Stimulated activated CD8-positive, alpha-beta memory T cell treated with anti-CD3 and anti-CD28 coated beads, Interleukin-2, amount 100 ng/mL, for 1 hour (primary cell): ENCODE measurements at places on chromosomes 5 and 9.

- no peak for DNase-seq
These were observed 36.2 kb upstream of the GZMA start for GRCh38 chr5:55066277-55066676.

GRCh38 chr5:124383693-124384092, 362.7 kb downstream of the ZNF608 start:
- DNase-seq: no peak

DNA sequence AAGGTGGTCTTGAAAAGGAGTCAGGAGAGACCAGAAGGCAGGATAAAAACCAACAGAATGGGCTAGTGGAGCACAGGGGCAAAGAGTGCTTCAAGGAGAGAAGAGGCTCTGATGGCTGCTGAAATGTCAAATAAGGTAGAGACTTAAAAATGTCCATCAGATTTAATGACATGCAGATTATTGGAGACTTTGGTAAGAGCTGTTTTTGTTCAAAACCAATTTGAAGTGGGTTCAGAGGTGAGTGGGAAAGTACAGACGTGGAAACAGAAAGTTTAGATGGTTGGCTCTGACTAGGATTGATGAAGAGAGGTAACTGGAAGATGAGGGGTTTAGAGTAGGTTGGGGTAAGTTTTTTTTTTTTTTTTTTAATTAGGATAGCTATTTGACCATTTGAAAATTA, 14.1 kb downstream of the SLC25A46 start:
- no peak for DNase-seq

GRCh38 chr5:11177999-11178711, 417.1 kb upstream of the DAP start:
- no peak for DNase-seq

DNA sequence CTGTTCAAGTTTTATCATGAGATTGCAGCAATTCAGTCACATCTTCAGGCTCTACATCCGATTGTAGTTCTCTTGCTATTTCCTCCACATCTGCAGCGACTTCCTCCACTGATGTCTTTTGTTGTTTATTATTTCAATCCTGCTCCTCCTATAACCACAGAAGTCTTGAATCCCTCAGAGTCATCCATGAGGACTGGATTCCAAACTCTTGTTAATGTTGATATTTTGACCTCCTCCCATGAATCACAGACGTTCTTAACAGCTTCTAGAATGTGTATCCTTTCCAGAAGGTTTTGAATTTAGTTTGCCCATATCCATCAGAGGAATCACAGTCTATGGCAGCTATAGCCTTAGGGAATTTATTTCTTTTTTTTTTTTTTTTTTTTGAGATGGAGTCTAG, 3.6 kb downstream of the FBXO38 start:
- DNase-seq: no peak

GRCh38 chr5:151113651-151114050, 32.8 kb upstream of the TNIP1 start:
- DNase-seq: no peak

GRCh38 chr5:5154733-5155132, 14.6 kb downstream of the ADAMTS16 start:
- DNase-seq: no peak

- DNase-seq: no peak
These were observed 6.6 kb downstream of the LHX2 start for GRCh38 chr9:124017929-124018729.

DNA sequence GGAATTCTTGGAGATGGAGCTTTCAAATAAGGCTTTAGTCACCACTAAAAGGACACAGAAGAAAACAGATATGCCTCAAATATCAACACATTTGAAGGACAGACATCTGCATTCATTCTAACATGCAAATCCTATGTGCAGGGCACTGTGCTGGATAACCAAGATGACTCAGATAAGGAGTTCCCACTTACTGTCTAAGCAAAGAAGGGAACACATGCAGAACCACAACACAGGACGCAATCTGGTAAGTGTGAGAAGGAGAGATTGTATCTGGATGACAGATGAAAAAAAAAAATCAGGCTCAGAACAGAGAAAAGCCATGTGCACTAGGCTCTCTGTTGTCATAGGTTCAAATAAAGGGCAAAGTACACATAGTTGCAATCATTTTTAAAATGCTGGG, 42.5 kb downstream of the ELAVL2 start:
- no peak for DNase-seq

GRCh38 chr5:159982421-159983173, 26.3 kb upstream of the TTC1 start:
- DNase-seq: no peak

- DNase-seq: no peak
These were observed at the start of gene SH3GL2 for GRCh38 chr9:17578911-17579793. SH3GL2 (plus strand) TSS chr9:17579066.

GRCh38 chr5:4144411-4145007, 548.9 kb downstream of the IRX1 start:
- no peak for DNase-seq

DNA sequence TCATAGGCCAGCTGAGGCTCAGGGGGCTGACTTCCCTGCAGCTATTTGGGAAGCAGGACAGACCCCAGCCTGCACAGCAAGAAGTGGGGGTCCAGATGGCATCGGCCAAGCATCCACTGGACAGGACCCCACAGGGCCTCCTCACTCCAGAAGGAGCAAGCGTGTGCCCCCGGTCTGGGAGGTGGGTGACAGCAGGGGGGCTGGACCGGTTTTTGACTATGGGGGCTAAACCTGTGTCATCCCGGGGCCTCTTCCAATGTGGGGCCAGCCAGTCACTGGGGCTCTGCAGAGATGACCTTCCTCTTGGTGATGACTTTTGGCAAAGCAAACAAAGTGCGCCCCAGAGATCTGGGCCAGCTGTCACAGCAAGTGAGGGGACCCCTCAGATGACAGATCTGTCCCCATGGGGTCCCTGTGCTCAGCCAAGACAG, 163.9 kb downstream of the OLFM1 start:
- DNase-seq: no peak

DNA sequence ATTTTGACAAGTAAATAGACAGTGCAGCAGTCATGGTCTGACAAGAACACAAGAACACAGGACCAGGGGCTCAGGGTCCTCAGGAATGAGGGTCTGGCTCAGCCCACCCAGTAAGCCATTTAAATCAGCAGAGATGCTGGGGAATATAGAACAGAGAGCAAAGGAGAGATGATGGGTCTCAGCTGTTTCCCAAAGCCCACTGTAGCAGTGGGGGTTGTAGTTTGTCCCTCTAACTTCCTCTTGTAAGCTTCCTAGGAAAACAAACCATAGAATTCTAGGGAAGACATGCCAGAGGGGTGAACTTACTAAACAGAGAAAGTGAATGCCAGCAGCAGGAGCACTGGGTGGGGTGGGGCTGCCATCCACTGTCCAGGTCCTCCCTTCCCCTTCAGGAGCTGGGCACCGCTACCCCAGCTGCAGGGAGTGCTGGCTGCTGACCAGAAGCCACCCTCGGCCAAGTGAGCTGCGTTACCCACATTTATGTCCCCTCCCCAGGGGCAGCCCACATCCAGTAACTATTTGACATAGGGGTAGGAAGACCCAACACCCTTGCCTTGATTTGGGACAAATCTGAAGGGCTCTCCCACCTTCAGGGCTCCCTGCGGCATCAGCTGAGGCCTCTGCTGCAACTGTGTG, 41.6 kb downstream of the GABBR2 start:
- DNase-seq: no peak

- no peak for DNase-seq
These were observed 12.2 kb upstream of the HMGCR start for GRCh38 chr5:75324791-75325190.

DNA sequence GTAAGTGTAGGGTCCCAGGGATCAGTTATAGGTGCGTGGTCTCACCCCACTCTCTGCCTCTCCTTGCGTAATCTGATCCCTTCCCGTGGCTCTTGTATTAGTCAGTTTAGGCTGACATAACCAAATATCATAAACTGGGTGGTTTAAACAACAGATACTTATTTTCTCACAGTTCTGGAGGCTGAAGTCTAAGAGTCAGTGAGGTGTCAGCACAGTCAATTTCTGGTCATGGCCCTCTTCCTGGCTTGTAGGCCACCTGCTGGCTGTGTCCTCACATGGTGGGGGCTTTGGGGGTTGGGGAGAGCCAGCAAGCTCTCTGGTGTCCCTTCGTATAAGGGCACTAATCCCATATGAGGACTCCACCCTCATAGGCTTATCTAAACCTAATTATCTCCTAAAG, 32.3 kb downstream of the CARTPT start:
- no peak for DNase-seq

GRCh38 chr5:23684103-23684502, 176.7 kb downstream of the PRDM9 start:
- no peak for DNase-seq

GRCh38 chr9:93599571-93600403, 23.4 kb downstream of the PHF2 start:
- DNase-seq: no peak

DNA sequence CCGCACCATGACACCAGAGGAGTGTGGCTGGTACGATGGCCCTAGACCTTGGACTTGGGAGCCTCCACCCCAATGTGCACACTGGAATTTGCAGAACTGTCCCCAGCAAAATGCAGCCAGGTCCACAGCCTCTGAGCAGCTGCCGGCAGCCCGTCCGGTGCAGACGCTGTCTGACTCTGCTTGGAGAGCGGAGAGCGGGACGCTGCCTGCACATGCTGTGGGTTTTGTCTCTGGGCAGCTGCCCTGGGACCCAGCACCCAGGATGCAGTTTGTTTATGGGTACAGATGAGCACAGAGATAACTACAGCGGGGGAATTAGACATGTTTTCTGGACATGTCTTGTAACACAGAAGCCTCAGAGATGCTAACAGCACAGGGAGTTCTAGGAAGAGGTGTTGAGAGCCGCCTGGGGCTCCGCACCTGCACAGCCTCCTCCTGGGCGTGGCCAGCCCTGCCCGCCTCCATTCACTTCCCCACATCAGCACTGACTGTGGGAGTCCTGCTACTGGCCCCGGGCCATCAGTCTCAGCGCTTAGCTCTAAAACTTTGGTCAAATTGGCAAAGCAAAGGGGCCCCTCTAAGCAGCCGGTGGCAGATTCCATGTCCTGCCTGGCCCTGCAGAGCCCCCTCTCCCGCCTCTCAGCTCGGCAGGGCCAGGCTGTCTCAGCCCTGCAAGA, 159.6 kb downstream of the IRX2 start:
- DNase-seq: no peak

GRCh38 chr9:38281917-38282316, 110.6 kb upstream of the ALDH1B1 start:
- DNase-seq: no peak

GRCh38 chr9:34384368-34385165, 7.9 kb upstream of the MYORG start:
- DNase-seq: no peak

GRCh38 chr5:105030153-105030552, 1467.6 kb upstream of the NUDT12 start:
- DNase-seq: no peak

- DNase-seq: no peak
These were observed 254.5 kb downstream of the PBX3 start for GRCh38 chr9:126001581-126002225.

DNA sequence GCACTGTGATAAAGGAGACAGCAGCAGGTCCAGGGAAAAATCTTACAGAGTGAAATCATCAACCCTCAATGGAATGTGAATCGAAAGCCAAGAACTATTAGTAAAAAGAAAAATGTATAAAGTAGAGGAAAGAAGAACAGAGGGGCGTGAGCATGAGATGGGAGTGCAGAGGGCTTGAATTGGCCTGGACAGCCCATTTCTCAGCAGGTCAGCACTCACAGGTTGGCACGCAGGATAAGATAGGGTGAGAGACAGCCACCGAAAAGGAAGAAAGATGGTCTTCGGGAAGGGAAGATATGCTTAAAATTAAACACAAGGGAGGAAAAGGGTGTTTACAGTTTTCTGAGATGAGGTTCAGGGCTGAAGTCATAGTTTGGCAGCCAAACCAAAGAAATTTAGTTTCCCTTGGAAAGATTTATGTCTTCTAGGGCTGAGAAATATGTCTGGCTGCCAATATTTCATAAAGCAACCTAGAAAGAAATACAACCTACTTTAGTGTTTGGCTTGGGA, 524.7 kb downstream of the SPATA31D1 start:
- DNase-seq: no peak

DNA sequence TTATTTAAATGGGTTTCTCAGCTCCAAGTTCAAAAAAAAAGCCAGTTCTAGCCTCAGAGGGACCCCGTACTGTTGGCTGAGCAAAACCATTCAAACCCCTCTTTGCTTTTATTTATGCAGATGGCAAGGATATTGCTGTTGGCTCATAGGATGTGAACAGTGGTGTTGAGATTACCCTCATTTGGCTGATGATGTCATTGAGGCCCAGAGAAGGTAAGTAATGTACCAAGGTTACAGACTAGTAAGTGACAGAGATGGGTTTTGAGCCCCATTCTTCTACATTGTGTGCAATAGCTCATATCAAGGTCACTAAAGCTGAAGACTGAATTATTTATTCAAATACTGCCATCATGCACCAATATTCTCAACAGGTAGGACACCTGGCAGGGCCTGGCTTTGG, 122.2 kb upstream of the PCA3 start:
- no peak for DNase-seq

DNA sequence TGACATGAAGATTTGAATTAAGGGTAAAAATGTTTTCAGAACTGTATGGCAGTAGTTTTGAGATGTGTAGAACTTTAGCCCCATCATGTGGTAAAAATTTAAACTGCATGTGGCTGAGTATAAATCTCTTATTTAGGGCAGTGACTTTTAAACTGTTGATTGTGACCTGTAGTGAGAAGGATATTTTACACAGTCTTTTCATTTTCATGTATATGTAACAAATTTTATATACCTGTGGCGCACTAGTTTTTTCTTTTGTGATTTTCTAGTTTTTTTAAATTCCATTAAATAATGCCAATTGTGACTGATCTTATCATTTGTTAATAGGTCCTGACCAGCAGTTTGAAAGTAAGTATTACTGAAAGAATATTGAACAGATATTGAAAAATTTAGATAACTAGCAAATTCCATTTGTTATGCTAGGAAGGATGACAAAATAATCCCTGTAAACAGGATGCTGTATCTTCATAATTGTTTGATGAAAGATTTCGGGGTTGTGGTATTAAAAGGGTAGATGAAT, 47.2 kb downstream of the GPBP1 start:
- no peak for DNase-seq

GRCh38 chr5:10102706-10103497, 146.8 kb downstream of the ATPSCKMT start:
- no peak for DNase-seq
